Muscle of arm (tissue), 14 donors: ENCODE measurements at places on chromosomes 5 and 9.

- DNase-seq = peak; percentile 25
These were observed 30.4 kb downstream of the NFX1 start for GRCh38 chr9:33320568-33321261.

DNA sequence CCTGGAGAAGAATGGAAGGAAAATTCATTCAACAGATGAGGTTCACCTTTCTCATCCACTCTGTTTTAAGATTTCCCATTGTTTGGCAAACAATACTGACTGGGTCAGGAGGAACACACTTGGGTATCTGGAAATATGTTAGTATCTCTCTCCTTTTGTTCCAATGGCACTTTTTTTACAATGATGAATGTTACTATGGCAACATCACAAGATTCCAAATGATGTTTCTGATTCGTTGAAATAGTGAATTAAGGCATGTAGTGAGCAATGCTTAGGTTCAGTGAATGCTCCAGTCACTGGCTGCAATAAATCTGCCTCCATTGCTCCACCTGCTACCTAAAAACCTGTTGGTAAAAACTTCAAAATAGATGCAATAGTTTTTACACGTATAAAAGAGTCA lies 392.8 kb downstream of the DNAH5 start:
- DNase-seq = no peak

GRCh38 chr9:132207839-132208615 lies 46.2 kb downstream of the NTNG2 start:
- no peak for DNase-seq

DNA sequence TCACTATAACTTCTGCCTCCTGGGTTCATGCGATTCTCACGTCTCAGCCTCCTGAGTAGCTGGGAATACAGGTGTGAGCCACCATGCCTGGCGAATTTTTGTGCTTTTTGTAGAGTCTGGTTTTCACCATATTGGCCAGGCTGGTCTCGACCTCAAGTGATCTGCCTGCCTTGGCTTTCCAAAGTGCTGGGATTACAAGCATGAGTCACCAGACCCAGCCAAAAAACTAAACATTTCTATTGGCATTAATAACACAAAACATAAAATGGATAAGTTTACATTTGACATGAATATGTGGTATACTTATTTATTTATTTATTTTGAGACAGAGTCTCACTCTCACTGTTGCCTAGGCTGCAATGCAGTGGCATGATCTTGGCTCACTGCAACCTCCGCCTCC lies 13.6 kb upstream of the REEP5 start:
- no peak for DNase-seq

- peak; percentile 80 for DNase-seq
These were observed 403 bp downstream of the NINJ1 start for GRCh38 chr9:93133681-93134014.

DNA sequence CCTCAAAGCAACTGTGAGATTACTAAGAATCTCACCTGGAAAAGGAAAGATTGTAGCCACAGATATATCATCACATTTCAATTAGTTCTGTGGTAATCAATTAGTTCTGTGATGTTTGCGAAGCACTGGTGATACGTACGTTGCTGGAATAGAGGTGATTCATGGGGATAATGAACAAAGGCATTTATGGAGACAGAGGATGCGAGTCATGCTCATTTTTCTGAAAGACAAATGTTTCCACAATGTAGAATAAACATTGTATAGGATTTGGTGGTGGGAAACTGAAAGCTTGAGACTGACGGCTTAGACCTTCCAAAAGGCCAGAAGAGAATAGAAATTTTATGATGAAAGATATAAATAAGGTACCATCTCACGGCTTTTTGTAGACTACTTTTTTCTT lies 507.3 kb upstream of the TYRP1 start:
- DNase-seq = no peak

GRCh38 chr5:163410505-163410904 lies 26.9 kb upstream of the CCNG1 start:
- DNase-seq = no peak

DNA sequence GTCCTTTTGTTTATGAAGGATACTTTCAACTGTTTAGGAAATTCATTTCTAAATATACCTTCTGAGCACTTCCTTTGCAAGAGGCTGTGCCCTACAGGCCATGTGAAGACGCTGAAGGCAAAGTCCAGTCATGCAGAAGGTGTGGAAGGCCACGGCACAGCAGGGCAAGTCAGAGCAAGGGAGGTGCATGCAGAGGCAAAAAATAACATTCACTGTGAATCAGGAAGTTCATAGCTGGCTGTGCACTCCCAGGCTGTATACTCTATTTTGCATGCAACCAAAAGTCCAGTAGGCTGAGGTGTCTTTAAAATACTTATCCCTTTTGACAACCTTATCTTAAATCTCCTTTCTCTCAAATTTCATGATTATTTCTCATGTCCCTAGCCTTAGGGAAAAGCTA lies 50.3 kb downstream of the GNAQ start:
- no peak for DNase-seq

GRCh38 chr5:71533615-71534014 lies 53.5 kb upstream of the MCCC2 start:
- DNase-seq = no peak

DNA sequence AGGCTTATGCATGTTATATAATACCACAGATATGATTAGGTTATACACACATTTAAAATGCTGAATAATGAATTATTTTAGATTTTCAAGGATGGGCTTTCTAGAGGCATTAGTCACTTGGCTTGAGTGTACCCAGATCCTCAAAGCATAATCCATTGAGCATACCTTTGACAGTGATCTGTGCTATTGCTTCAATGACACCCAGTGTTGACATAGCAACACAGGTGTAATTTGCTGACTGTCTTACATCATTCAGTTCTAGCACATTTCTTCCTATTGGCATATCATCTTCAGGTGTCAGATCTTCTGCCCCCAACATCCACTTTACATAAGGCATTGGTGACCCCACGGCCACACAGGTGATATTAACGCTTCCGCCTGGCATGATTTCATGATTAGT lies 721.5 kb upstream of the DMAC1 start:
- DNase-seq = no peak

DNA sequence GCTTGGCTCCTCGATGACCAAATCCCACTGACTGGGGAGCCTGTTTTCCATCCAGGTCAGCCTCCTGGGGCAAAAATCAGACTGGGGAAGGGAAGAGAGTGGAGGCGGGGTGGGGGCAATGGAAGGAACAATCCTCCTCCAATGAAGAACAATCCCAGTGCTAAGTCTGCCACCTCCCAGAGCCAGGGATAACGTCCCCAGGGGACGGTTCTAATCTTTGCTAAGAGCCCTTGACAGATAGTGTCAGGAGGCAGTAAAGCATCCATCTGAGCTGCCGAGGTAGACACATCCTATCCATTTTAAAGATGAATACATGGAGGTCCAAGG lies 298.5 kb upstream of the MSX2 start:
- DNase-seq = no peak

GRCh38 chr5:77431286-77431685 lies 60.8 kb downstream of the WDR41 start:
- no peak for DNase-seq

GRCh38 chr9:70052768-70053167 lies 9.1 kb downstream of the MAMDC2 start:
- DNase-seq = no peak

DNA sequence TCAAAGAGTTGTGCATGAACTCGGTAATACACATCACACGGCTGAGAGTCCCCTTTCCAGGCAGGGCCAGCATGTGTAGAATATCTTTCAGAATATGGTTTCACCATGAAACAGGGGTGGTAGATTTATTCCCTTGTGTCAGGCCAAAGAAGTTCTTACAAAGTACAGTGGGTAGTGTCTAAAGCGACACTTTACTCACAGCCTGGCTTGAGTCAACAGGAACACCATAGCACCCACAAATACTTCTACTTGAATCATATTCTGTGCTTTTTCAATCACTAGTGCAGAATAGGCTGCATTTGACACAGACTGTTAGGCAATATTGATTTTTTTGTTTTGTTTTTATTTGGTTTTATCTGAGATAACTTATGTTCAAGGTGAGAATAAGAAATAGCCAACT lies 12.6 kb downstream of the LSM11 start:
- DNase-seq = no peak

GRCh38 chr5:7474821-7475403 lies 79.0 kb downstream of the ADCY2 start:
- DNase-seq = no peak
